ENCODE measurements at places on chromosomes 7 and 10.

DNA sequence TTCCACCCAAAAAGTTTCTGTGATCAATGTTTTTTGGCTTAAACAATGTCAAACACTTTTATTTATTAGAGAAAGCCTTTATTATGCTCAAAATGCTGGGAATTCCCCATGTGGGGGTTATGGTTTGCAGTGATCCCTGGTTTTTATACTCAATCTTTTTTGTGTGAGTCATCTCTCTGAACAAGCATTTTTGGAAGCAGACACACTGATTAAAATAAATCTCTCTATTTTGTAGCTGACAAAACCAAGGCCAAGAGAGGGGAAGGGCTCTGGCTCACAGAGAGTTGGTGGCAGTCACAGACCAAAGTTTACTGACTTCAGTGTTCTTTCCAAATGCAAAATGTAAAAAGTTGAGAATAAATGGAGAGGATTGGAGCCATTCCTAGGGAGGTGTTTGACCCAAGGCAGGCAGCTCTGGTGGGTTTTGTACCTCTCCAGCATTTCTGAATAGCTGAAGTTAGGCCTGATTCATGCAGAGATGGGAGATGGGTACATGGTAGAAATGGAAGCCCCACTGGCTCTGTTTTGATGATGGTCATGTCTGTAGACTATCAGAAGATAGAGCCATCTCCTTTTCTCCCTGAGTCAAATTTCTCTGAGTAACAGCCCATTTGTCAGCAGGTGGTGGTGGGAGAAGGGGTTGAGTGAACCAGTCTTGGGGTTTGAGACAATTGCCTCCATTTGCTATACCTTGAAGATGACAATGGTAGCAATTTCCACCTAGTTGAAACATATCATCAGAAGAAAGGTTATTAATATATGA, 45.4 kb upstream of the NAMPT start:
- DNase-seq, result no peak

DNA sequence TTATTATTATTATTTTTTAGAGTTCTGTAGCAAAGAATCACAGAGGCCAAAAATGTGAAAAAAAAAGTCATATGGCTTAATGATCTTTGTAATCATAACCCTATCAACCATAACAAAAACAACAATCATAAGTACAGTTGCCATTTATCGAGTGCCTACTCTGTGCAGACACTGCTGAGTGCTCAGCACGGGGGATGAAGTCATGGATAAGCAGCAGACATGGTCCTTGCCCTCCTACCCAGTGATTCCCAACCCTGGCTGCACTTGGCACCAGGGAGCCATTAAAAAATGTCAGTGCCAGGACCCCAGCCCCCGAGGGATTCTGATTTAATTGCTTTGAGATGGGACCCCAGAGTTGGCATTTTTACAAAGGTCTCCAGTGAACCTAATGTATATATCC, 38.2 kb downstream of the ENTPD1 start:
- DNase-seq, result no peak

DNA sequence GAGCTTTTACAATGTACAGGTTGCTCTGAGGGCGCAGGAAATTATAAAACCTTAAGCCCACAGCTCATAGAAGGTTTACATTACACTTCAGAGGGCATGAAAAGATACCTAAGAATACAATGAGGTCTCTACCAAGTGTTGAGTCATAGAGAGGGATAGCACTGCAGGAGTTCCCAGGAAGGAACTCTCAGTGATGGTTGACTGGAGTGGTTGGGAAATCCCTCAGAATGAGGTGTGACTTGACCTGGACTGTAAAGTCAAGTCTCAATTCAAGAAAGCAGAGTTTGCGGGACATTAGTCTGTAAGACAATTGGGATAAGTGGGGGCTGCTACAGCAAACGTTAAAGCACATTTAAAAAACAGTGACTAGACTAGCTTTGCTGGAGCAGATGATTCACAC, 21.9 kb downstream of the TNKS2 start:
- DNase-seq, result no peak

DNA sequence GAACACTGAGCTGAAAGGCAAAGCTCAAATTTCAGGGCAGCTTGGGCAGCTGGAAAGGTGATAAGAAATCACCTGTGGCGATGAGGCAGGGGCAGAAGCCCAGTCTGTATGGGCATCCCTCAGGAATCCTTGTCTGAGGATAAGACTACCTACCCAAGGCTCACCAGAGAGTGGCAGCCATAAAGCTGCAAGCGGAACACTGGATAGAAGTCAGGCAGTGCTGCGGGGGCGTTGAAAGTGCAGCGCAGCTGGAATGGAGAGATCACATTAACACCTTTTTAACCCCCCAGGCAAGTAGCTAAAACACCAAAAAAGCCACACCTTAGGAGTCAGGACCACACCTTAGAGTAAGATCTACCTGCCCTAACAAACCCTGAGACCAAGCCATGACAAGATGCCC, 38.2 kb downstream of the ABCB5 start:
- no peak for DNase-seq

DNA sequence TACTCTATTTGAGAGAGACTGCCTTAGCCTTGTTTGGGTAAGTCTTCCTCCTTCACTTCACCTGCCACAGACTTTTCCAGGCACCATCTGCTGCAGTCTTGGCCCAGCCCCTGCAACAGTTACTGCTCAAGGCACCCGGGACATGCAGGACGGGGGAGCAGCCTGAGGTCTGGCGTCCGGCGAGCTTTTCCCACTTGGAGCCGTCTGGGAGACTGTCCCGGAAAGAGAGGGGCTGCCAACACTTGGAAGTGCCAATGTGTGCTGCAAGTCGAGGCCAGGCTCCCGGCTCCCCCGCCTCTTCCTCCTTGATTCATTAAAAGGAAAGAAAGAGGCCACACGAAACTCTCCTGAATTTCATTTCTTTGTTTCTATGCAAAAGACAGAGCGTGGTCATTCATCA, 13.7 kb downstream of the HTRA1 start:
- no peak for DNase-seq

GRCh38 chr7:149625947-149626392, 128.4 kb upstream of the ZNF746 start:
- DNase-seq, result no peak

DNA sequence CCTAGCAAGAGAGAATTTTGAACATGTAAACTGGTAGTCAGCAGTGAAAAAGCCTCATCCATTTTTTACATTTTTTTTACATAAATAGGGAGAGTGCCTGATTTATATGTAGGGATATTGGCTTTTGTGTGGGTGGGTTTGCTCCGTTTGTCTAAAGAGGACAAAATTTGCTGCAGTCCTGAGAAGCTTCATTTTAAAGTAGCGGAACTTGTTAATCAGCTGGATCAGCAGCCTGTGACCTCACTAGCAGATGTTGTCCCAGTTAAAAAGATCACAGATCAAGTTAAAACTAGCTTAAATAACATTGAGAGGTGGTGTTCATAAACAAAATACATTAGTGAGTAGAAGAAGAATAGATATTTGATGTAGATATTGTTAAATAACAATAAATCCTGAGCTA, 2.6 kb downstream of the ATRNL1 start:
- no peak for DNase-seq

DNA sequence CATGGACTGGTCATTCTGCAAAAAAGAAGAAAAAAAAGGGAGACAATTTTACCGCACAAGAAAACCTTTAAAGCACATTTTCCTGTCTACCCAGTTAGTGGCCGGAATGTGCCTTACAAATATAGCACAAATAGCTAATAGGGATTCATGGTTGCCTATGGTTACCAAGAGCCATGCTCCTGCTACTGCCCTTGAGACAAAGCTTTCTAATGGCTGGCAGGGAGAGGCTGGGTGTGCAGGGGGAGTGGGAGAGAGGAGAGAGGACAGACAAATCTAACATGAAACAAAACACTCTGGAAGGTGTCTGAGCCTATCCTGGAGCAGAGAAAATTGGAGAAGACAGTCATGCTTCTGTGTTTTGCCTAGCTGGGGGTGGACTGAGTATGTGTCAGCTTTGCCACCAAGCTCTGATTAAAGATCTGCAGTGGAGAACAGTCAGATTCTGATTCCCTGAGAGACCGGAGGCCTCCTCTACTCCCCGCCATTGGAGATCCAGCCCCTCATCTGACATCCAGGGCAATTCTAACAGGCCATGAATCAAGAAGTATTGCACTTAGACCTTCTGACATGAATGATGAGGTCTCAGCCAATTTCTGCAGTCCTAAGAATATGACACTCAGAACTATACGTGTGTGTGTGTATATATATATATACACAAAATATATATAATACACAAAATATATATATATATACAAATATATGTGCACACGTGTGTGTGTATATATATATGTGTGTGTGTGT, 80.2 kb downstream of the PRTFDC1 start:
- peak; percentile 15 for DNase-seq

All from Caco-2 (cell line).